ENCODE measurements at places on chromosomes 13 and 19.

GRCh38 chr19:4506449-4507149 lies 11.7 kb downstream of the PLIN4 start:
- peak; percentile 76 for DNase-seq

- DNase-seq: no peak
These were observed 1607.0 kb downstream of the PCDH9 start for GRCh38 chr13:65623148-65623547.

DNA sequence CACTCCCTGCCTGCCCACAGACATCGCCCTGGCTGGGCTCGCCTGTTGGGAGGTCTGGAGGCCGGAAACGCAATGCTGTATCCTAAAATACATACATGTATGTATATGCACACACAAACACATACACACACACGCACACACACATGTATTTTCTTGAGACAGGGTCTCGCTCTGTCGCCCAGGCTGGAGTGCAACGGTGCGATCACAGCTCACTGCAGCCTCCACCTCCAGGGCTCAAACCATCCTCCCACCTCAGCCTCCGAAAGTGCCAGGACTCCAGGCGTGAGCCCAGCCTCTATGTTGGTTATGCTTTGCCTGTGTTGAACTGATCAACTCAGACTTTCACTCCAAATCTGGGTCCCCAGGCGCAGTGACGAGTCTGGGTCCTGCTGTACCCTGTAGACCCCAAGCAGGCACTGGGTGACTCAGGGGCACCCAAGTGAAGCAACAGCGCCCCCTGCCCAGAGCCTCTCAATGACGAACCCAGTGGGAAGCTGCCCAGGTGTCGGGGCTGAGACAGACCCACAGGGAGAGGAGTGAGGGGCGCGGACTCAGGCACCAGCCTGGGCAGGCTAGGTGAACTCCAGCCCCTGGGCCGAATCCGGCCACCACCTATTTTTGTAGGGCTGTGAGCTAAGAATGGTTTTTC lies 27.4 kb upstream of the CACTIN start:
- no peak for DNase-seq

GRCh38 chr19:8462571-8462970 lies 17.8 kb downstream of the HNRNPM start:
- no peak for DNase-seq

- DNase-seq: no peak
These were observed 40.5 kb downstream of the FAM124A start for GRCh38 chr13:51262501-51263211.
